ENCODE measurements at places on chromosomes 7 and 10.

DNA sequence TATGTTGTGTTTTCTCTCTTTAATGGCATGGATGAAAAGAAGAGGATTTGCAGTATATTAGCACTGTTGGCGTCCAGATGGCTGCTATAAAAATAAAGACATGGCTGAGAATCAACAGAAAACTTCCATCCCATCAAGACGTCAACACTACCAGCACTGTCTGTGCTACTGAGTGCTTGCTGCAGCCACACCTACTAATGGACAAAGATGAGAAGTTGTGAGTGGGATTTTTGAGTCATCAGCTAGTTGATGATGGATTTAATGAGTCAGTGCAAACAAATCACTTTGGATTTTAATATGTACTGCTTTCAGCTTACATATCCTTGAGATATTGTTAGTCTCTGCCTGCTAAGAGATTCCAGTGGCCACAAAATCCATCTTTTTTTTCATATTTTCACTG lies 631.0 kb upstream of the ANKRD30A start:
- DNase-seq, result no peak

- no peak for DNase-seq
Measured at GRCh38 chr7:55326081-55326835, 38.9 kb upstream of the LANCL2 start.

- no peak for DNase-seq
Measured at GRCh38 chr7:134705716-134706115, 59.1 kb downstream of the BPGM start.

DNA sequence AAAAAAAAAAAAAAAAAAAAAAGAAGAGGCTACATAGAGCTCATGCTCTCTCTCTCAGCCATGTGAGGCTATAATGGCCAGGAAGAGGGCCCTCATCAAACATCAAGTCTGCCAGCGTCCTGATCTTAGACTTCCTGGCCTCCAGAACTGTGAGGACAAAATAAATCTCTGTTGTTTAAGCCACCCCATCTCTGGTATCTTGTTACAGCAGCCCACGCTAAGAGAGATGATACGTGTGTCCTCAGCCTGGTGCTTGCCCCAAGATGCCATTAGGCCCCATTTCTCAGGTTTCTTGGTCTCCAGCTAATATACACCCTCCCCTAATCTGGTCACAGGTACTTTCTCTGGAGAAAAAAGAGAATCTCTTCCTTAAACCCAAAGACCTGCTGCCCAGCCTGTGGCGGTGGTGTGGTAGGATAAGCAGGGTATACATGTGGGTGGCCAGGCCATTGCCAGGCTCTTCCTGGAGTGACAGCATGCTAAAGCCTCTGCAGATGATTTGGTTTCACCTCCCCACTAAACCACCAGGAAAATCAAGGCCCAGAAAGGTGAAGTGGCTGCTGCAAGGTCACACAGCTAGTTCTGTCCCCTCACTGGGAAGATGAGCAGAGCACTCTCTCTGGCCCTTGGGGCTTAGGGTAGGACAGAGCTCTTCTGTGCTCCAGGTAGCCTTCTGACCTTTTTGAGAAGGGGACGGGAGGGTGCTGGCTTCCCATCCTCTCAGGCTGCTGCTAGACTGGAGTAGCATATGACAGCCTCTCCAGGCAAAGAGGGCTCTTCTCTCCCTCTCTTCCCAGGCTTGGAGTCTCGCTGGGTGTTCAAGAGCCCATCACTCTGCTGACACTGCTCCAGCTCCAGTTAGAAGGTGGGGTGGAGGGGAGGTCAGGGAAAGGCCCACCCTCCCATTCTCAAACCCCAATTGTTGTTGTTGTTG lies 5.2 kb downstream of the SPOCK2 start:
- no peak for DNase-seq

DNA sequence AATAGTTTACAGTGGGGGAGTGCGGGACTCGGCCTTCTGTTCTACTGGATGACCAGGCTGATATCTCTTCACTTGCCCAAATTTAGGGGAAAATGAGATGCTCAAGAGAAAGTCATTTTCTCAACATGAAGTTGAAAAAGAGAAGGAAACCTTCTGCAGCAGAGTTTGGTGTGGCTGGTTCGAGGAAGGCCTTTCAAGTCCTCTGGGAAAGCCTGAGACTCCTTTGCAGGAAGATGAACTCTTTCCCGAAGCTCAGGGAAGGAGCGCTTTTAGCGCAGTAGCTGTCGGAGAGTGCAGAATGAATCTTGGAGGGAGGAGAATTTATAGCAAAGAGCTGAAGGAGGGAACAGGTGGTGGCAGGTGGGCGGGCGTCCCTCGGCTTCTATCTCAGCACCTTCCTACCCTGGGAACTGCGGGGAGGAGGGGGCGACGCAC lies at the start of gene ATOH7:
ATOH7 (minus strand) TSS at position 297 of the 435 bp plus-strand sequence. CDS start 436 bp downstream, outside the sequence.
- no peak for DNase-seq

- no peak for DNase-seq
Measured at GRCh38 chr10:44897049-44897448, 14.1 kb upstream of the TMEM72 start.

GRCh38 chr7:156505876-156506275 lies 134.7 kb upstream of the RNF32 start:
- no peak for DNase-seq

DNA sequence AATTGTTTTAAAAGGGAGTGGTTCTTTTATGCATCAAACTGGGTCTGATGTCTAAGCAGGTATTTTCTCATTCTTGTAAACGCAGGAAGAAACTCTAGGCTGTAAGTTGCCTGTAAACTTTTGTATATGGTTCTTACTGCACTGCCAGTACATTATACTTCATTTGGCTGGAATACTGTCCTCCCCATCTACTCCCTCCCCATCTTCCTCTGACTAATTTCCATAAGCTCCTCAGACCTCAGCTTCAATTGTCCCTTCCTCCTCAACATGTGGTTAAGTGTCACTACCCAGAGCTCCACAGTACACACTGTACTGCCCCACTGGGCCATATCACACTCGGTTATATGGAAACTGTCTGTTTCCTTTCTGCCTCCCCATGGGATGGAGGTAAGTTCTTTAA lies 161.4 kb upstream of the MDFIC start:
- no peak for DNase-seq

DNA sequence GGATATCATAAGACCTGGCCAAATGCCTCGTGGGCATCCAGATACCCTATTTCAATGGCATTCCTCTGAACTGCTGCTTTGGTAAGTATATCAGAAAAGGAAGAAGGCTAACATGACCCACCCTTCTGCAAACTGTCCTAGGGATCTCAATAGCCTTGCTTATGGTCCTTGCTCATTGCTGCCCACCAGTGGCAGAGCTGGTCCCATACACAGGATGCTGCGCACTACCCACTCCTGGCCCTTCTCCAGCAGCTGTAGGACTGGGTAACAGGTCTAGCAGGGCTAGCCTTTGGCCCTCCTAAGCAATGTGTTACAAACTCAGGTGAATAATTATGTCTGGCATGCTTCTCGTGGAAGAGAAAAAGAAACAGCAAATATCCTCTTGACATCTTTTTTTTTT lies 72.5 kb downstream of the C10orf90 start:
- no peak for DNase-seq

GRCh38 chr7:55515569-55516279 lies 56.6 kb downstream of the VOPP1 start:
- no peak for DNase-seq

- no peak for DNase-seq
Measured at GRCh38 chr7:50531928-50532327, 33.3 kb downstream of the DDC start.

DNA sequence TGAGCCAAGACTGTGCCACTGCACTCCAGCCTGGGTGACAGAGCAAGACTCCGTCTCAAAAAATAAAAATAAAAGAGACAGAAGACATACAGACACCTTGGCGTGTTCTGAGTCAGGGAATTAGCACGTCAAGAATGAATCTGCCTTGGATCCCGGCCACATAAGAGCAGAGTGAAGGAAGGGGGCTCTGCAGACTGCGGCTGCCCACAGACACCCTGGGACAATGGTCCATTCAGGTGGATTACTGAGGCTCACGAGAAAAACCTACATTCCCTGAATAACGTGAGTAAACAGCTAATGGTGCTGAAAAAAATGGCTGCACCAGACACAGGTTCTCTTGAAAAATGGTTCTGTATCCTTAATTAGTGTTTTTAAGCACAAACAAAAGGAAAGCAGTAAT lies 100.1 kb upstream of the FGFR2 start:
- DNase-seq, result no peak

DNA sequence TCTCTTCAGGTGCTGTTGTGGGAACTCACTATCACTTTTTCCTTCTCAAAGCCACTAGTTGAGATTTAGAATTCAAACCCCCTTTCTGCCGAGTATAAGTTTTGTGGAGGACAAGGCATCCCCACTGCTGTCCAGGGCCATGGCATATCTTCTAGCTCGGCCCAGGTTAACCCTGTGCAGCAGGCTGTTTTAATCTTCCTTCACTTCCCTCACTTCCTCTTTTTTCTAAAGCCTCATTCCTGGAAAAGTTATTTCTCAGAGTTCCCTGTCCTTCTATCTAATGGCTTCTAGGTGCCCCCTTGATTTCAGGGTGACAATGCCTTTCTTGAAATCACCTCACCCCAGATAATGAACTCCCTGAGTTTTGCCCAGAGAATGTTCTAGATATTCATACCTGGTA lies 222.3 kb downstream of the SNX10 start:
- DNase-seq, result no peak

GRCh38 chr10:64283621-64284020 lies 762.4 kb downstream of the REEP3 start:
- DNase-seq, result no peak

DNA sequence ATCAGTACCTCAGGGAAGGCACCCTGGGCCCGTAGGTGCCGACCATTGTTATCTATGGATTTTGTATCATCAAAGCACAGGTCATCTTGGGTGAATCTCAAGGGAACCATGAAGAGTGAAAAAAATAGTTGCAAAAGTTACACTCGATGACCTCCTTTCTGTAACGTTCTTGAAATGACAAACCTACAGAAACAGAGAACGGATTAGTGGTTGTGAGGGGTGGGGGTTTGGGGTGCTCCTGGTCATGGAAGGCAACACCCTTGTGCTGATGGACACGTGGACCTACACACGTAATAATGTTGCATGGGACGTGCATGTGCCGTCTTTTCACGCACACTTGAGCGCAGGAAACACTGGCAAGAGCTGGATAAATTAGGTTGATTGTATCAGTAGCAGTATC lies 655.9 kb downstream of the SDK1 start:
- DNase-seq, result no peak

- DNase-seq, result no peak
Measured at GRCh38 chr10:52226197-52226847, 87.8 kb upstream of the DKK1 start.

DNA sequence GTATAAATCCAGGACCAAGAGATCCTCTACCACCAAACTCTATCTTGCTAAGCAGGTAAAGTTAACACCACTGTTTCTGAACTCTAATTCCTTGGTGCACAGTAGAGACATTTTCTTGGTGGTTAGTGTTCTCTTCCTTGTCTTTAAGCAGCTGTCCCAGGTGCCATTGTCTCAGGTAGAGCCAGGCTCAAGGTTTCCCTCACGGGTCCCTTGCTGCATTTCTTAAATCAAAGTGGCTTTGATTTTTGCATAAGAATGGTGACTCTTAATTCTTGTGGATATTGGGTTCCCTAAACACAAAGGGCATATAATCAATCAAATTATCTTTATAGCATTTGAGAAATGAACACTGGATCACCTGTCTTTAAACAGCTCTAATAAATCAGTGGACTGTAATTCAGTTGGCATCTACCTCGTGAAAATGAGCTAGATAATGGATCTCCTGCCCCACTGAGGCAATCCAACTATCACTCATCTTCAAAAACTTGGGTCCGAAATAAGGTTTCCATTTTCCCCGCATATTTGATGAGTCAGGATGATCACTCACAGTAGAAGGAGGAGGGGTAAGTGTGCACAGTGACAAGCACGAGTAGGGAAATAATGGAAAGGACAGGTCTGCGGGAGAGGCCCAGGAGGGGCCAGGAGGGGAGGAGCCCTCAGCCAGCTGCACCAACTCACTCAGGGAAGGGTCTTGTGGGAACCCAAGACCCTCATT lies 2.4 kb downstream of the ABCC2 start:
- DNase-seq, result no peak

- no peak for DNase-seq
Measured at GRCh38 chr10:31720546-31720945, 208.1 kb downstream of the ARHGAP12 start.

GRCh38 chr7:99478464-99479440 lies 6.1 kb downstream of the ZNF789 start:
- DNase-seq, result no peak

DNA sequence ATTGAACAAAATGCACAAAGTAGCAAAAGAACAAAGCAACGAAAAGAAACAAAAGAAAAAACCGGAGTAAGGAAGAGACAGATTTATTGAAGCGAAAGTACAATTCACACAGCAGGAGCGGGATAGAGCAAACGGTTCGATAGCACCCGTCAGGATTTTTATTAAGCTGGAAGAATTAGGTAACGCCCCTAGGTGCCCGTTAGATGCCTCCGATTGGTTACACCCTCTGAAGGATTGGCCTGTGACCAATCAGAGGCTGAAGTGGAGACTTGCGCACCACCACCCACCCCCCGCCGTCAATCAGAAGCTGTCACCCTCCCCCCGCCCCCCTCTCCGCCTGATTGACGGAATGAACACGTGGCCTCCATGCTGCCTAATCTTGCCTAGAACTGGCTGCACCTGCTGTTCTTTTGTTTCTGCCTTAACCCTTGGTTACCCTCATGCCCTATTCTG lies 16.8 kb downstream of the OCM2 start:
- DNase-seq, result no peak

DNA sequence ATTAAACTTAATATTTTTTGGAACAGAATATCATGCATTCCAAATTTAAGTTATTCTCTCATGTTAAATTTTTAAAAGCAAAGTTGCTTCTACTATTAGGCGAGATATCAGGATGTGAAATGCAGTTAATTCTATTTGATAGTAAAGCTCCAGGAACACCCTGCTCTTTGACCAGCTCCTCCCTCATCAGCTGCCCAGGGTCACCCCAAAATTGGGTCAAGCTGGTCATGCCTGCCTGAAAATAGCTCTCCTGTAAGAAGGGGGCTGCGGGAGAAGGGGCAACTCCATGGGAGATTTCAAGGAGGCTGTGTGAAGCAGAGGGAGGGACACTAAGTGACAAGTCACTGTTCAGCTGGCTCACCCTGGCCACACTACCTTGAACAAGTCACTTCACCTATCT lies 5.9 kb downstream of the PPP1R3C start:
- no peak for DNase-seq

- no peak for DNase-seq
Measured at GRCh38 chr10:14782691-14783363, 8.1 kb upstream of the FAM107B start.

- no peak for DNase-seq
Measured at GRCh38 chr7:122485856-122486255, 181.3 kb upstream of the FEZF1 start.

- DNase-seq, result no peak
Measured at GRCh38 chr10:70109064-70109729, 23.4 kb downstream of the AIFM2 start.

GRCh38 chr7:18167815-18168214 lies 140.2 kb upstream of the PRPS1L1 start:
- DNase-seq, result no peak

- no peak for DNase-seq
Measured at GRCh38 chr7:155885167-155886155, 73.2 kb upstream of the SHH start.

DNA sequence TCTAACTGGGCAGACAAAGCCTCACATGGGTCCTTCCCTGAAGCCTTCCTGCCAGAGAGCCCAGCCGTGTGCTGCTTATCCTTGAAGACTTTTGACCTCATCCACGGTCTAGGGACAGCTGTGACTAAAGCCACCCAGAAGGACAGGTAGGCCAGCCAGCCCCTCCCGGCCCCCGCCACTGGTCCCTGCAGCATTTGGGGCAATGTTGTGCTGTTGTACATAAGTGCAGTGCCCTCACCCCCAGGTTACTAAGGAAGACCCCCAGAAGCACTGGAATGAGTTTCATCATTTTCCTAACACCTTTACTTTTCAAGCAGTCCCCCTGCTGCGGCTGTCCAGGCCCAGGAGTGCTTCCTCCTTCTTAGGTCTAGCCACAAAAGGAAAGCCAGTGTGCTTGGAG lies 43.0 kb downstream of the TMEM209 start:
- DNase-seq, result no peak
